ENCODE measurements at places on chromosomes 5 and 9.
A peak's percentile ranks its signal among the peaks of the same experiment; 100 is the strongest.

GRCh38 chr5:82620957-82621600, 342.9 kb upstream of the RPS23 start:
- no peak for DNase-seq

DNA sequence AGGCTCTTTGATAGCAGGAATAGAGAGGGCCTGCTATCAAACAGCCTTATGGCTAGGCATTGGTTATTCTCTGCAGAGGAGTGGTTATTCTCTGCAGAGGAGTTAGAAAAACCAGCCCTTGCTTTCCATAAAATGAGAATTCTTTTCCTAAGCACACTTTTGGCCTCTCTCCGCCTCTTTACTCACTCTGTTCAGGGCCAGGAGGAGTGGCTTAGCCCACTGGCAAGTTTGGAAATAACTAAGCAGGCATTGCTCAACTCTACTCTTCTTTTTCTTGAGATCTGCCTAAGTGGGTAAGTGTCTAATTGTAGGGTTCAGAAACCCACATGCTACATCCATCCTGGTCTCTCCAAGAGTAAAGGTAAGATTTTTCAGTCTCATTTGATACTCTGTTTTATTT, 341.7 kb downstream of the KIAA0825 start:
- DNase-seq = no peak

GRCh38 chr9:87276851-87277261, 220.8 kb upstream of the DAPK1 start:
- DNase-seq = no peak

DNA sequence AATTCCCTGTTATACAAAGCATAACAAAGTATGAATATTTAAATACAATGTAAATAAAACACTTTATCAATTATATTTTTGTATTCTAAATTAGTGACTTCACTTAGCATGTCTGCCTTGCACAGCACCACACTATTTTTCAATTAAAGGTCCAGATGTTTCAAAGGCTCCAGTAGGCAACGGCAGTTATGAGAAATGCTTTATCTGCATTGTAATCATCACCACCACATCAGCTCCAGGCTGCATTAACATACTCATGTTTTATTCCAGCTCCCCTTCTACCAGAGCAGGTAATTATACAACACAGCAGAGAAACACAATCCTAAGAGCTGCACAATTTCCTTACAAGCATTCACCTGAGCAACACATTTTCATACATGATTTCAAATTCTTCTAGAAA, 102.8 kb downstream of the MAPKAP1 start:
- no peak for DNase-seq

DNA sequence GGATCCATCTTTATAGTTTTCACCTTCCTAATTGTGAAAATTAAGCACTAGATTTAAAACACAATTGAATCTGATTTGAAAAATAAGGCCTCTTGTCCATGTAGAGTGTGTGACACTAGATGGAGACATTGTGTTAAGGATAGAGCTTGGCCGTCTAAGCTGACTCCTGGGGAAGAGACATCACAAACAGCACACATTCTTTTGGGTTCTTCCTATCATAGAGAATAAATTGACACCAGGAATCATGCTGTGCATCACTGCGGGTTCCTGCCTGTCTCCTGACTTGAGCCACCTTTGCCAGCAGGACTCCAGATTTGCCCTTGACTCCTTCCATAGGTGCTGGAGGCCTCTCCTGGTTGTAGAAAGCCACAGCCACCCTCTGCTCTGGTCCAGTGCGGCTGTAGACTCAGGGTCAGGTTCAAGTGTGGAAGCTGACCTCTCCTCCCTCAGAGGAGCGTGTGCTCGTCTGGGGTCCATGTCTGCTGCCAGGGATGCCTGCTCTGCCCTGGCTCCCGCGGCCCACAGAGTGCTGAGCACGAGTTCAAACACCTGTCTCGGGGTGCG, 11.2 kb downstream of the ROPN1L start:
- DNase-seq = no peak

DNA sequence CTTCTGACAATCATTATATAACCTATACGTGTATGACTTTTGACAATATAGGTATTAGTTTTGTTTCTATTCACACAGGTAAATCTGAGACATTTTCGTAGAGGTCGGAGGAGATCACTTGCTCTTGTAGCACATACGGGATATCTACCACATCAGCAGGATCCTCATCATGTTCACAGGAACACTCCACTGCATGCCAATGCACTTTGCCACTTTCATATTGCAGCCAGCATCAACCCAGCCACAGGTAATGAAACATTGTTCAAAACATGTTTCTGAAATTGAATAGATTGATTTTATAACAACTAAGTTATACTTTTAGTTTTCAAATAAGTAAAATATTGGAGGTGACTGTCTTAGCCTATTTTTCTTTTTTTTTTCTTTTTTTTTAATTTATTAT, 50.0 kb downstream of the DMXL1 start:
- DNase-seq = no peak

GRCh38 chr5:142278627-142279026, 46.2 kb downstream of the SPRY4 start:
- no peak for DNase-seq

- DNase-seq = peak; percentile 40
These were observed 448 bp downstream of the RELL2 start for GRCh38 chr5:141637123-141637766.

- no peak for DNase-seq
These were observed 146.9 kb downstream of the AUH start for GRCh38 chr9:91214867-91215266.

- no peak for DNase-seq
These were observed 23.6 kb upstream of the CEMIP2 start for GRCh38 chr9:71791875-71792274.

DNA sequence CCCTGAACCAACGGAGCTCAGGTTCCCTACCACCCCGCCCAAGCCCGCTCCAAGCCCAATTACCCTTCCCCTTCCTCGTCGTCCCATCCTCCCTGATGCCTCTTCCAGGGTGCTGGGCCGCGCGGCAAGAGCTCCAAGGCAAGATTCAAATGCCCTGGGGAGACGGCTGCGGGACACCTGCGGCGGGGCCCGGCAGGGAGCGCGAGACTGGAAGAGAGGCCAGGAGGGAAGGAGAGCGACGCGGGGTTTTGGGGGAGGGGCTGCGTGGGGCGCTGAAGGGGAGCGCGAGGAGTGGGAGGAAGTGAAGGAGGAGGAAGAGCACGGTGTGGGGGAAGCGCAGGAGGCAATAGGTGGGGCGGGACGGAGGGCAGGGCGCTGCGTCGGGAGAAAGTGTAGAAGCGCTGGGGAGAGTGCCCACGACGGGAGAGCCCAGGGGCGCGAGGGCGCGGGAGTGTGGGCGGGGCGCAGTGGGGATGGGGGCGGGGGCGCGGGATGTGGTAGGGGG, 975 bp upstream of the NXNL2 start:
- DNase-seq = no peak

- no peak for DNase-seq
These were observed 146.3 kb downstream of the SNCAIP start for GRCh38 chr5:122458278-122458872.

DNA sequence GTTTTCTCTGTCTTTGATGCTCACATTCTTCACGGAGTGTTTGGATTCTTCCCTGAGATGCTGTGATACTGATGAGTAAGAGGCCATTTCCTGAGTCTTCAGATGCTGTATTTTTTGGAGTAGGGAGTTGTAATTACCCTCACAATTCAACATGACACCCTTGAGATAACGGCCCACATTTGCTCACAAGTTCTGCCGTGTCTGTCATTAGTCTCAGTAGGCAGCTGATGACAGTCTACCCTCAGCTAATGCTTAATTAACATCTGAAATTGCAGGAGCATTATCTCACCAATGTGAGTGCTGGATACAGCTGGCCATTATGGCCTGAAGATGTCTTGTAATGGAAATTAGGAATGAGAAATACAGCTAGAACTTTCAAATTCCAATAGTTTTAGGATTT, 307.1 kb upstream of the ADCY2 start:
- DNase-seq = no peak

DNA sequence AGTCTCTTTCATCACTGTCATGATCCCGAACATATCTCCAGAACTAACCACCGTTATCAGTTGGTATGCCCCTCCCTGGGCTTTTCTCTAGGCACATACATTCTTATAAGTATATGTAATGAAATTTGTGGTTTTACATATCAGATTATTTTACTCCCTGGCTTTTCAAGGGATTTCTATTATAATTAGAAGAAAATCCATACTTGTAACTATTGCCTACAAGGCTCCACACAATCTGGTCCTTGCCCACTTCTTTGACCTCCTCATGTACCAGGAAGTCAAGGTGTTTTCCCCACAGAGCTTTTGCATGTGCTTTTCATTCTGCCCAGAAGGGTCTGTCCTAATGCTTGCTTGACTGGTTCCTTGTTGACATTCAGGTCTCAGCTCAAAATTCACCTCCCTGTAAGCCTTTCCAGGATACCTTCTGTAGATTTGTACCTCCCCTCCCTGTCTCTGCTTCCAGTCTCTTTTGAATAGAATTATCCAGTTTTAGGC, 33.6 kb upstream of the HSD17B4 start:
- no peak for DNase-seq

DNA sequence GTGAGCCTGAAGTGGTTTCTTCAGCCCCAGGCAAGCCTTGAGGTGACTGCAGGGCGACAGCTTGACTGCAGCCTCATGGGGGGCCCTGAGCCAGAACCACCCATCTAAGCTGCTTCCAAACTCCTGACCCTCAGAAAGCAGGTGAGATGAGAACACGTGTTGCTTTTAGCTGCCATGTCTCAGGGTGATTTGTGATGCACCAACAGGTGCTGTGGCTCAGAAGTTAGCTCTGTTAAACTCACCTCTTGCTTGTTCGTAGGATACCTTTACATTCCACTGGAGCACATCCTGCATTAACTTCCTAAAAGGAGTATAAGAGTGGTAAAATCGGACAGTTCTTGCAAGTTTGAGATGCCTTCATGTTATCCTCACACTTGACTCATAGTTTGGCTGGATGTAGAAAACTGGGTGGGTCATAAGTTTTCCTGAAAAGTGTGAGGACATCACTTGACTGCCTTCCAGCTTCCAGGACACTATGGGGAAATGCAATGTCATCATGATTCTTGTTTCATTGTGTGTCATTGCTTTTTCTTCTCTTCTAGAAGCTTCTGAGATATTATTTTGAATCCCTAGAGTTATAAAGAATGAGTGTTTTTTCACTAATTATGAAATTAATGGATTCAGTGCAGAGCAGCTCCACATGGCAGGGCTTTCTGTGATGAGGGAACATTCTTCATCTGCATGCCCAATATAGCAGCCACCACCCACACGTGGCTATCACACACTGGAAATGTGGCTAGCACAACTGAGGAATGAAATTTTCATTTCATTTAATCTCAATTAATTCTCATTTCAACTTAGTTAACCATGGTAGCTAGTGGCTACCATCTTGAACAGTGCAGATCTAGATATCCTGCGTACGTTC, 92.3 kb downstream of the HSD17B3 start:
- DNase-seq = no peak

DNA sequence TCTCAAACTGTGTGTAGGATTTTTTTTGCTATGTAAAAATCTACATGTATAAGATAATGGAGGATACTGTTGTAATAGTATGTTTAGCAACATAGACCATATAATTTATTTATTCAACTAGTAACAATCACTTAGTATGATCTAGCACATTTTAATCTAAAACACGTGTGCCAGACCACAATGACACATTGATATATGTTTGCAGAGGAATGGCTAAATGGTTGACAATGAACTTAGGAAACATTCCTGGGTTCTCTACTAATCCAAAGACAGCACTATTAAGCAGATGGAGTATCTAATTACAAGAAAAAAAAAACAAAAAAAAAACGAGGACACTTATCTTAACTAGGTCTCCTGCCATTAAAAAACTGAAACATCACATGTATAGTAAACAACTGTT, 261.7 kb upstream of the PAPPA start:
- no peak for DNase-seq

DNA sequence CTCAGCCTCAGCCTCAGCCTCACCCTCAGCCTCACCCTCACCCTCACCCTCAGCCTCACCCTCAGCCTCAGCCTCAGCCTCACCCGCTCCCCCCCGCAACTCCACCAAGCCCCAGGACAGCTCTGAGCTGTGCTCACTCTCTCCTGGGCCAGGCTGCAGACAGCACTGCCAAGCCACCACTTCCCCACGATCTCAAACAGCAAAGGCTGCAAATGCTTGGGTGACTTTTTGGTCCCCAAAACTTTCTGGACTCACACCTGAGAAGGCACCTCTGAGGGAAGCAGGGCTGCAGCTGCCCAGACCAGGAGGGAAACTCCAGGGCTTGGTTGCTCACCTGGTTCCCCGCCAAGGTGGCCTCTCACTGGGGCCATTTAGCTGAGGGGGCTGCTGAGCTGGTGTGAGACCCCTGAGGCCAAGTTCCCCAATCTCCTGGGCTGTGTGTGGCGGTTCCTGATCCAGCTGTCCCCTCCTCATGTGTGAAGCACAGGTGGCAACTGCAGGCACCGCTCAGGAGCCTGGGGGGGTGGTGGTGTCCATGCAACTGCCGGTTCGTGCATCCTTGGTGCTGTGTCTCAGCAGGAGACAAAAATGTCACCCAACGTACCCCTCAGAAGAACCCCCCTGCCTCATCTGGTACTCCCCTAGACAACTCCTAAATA, 17.8 kb downstream of the MRPL36 start:
- DNase-seq = no peak

GRCh38 chr9:2386566-2386965, 235.0 kb upstream of the VLDLR start:
- DNase-seq = no peak

DNA sequence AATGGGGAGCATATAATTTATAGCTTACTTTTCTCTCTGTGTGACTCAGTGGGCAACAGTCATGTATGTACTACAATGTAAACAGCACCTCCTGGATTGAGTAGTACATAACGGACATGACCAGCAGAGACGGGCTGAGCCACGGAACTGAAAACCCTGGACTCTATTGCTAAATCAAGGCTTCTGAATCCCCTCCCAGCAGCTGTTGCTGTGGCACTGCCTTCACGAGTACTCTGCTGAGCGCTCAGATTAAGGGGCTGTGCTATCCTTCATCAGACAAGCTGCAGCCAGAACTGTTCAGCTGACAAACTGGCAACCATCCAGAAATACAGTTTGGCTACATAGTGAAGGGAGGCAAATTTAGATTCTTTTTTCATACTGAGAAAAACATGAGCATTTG, 131.3 kb upstream of the CCDC180 start:
- DNase-seq = no peak

DNA sequence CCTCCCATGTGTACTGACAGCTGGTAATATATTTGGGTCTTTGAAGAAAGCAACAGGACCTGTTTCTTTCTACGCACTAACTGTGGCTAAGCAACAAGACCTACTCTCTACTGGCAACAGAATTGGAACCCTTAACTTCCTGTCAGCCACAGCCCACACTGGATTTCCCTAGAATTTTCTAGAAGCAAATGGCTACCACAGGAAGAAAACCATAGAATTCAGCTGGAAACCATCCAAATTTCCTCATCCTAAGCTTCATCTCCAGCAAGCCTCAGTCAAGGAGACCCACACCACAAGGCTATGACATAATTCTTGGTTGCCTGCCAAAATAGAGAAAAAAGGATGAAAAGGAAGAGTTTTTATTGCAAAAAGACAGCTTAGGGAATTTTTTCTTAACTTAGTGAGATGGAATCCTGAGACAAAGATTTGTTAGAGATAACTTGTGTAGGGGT, 171.8 kb upstream of the TNC start:
- DNase-seq = no peak

- DNase-seq = no peak
These were observed 21.3 kb downstream of the URM1 start for GRCh38 chr9:128392302-128393144.

All from stimulated activated CD4-positive, alpha-beta T cell treated with anti-CD3 and anti-CD28 coated beads, Interleukin-12 subunit alpha, Interleukin-12 subunit beta, amount 100 ng/mL, for 48 hours (primary cell).